ENCODE measurements at places on chromosomes 1 and 21. TPM values are rescaled to one million over a fixed set of nuclear protein-coding genes. Genes with fewer than 3 reads are reported as not detected.

- no peaks in the 10 kb centered on the region for H3K27me3 ChIP-seq
- H3K36me3 ChIP-seq = no peaks in the 10 kb centered on the region
- no peak overlapping the region for H3K4me3 ChIP-seq
- no peak overlapping the region for H3K27ac ChIP-seq
Measured at GRCh38 chr1:207404849-207405525, 49.1 kb upstream of the CR2 start.

- peak overlapping the region; percentile 28 for H3K4me3 ChIP-seq
- no peaks in the 10 kb centered on the region for H3K27me3 ChIP-seq
- no peaks in the 10 kb centered on the region for H3K36me3 ChIP-seq
- DNase-seq = peak; percentile 41
Measured at GRCh38 chr1:171898941-171899340, 57.6 kb downstream of the DNM3 start.

The CCDC17 gene
- polyA plus RNA-seq = 2.2 TPM

The RXFP4 gene
- not detected for polyA plus RNA-seq

The C1orf105 gene
- 0.37 TPM for polyA plus RNA-seq

- no peaks in the 10 kb centered on the region for H3K4me1 ChIP-seq
- no peak overlapping the region for H3K27ac ChIP-seq
- H3K27me3 ChIP-seq = no peaks in the 10 kb centered on the region
- no peak overlapping the region for H3K4me3 ChIP-seq
- H3K36me3 ChIP-seq = no peaks in the 10 kb centered on the region
Measured at GRCh38 chr21:15071009-15071408, 6.2 kb upstream of the NRIP1 start.

The FNDC7 gene
- polyA plus RNA-seq = 0.03 TPM

DNA sequence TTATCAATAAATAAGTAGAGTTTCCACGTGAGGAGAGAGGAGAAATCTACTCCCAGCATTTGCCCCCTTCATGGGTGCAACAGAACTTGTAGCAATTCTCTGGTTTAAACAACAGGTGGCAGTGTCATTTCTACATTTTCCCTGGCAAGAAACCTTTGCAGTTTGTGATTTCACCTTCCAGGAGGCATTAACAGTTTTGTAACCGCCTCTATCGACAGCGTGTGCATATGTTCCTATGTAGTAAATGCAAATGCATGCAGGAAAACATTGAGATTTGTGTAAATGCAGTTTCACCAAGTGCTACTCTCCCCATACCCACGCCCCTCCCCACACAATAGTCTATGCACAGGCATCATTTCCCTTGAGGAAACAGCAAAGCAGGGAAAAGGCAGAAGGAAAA lies 494.7 kb downstream of the SMYD3 start:
- no peaks in the 10 kb centered on the region for H3K36me3 ChIP-seq
- H3K4me3 ChIP-seq = no peak overlapping the region
- DNase-seq = no peak
- no peak overlapping the region for H3K27ac ChIP-seq
- no peaks in the 10 kb centered on the region for H3K27me3 ChIP-seq

GRCh38 chr1:94002046-94002787 lies 93.0 kb upstream of the GCLM start:
- no peaks in the 10 kb centered on the region for H3K36me3 ChIP-seq
- H3K4me1 ChIP-seq = no peaks in the 10 kb centered on the region
- H3K27ac ChIP-seq = no peak overlapping the region
- no peak overlapping the region for H3K4me3 ChIP-seq
- peaks cover 4% of the 10 kb centered on the region for H3K27me3 ChIP-seq

The KISS1 gene
- polyA plus RNA-seq = not detected

- no peaks in the 10 kb centered on the region for H3K27me3 ChIP-seq
- H3K27ac ChIP-seq = no peak overlapping the region
- H3K36me3 ChIP-seq = no peaks in the 10 kb centered on the region
- DNase-seq = peak; percentile 48
Measured at GRCh38 chr1:172089768-172090510, 248.6 kb downstream of the DNM3 start.

- no peaks in the 10 kb centered on the region for H3K36me3 ChIP-seq
- no peak overlapping the region for H3K27ac ChIP-seq
- H3K4me1 ChIP-seq = no peaks in the 10 kb centered on the region
Measured at GRCh38 chr1:14625572-14625971, 27.1 kb downstream of the KAZN start.

- H3K27me3 ChIP-seq = no peaks in the 10 kb centered on the region
- no peaks in the 10 kb centered on the region for H3K36me3 ChIP-seq
- no peak overlapping the region for H3K27ac ChIP-seq
Measured at GRCh38 chr1:218694085-218694484, 348.9 kb downstream of the TGFB2 start.

- DNase-seq = peak; percentile 60
- no peaks in the 10 kb centered on the region for H3K27me3 ChIP-seq
- H3K27ac ChIP-seq = peak overlapping the region; percentile 72
- no peak overlapping the region for H3K4me3 ChIP-seq
- H3K36me3 ChIP-seq = no peaks in the 10 kb centered on the region
- H3K4me1 ChIP-seq = peaks cover 15% of the 10 kb centered on the region
Measured at GRCh38 chr1:8463144-8463927, 145.4 kb downstream of the SLC45A1 start.

GRCh38 chr21:39187141-39187540 lies 3.9 kb upstream of the PSMG1 start:
- H3K4me3 ChIP-seq = no peak overlapping the region
- H3K4me1 ChIP-seq = peaks cover 5% of the 10 kb centered on the region
- H3K27me3 ChIP-seq = no peaks in the 10 kb centered on the region

GRCh38 chr21:45236481-45236880 lies 51.2 kb downstream of the POFUT2 start:
- no peaks in the 10 kb centered on the region for H3K4me1 ChIP-seq
- H3K36me3 ChIP-seq = no peaks in the 10 kb centered on the region
- H3K27ac ChIP-seq = no peak overlapping the region
- DNase-seq = no peak
- no peak overlapping the region for H3K4me3 ChIP-seq

The ZP4 gene
- not detected for polyA plus RNA-seq
